ENCODE measurements at places on chromosomes 12 and 14.

DNA sequence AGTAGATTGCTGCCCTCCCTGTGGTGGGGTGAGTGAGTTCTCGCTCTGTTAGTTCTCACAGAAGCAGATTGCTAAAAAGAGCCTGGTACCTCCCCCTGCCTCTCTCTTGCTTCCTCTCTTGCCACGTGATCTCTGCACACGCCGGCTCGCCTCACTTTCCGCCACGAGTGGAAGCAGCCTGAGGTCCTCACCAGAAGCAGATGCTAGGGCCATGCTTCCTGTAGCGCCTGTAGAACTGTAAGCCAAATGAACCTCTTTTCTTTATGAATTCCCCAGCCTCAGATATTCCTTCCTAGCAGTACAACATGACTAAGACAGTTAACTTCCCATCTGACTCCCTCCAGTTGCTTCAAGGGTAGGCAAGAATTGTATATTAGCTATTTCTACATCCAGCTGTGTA, 76.2 kb downstream of the ETV6 start:
- DNase-seq = no peak

DNA sequence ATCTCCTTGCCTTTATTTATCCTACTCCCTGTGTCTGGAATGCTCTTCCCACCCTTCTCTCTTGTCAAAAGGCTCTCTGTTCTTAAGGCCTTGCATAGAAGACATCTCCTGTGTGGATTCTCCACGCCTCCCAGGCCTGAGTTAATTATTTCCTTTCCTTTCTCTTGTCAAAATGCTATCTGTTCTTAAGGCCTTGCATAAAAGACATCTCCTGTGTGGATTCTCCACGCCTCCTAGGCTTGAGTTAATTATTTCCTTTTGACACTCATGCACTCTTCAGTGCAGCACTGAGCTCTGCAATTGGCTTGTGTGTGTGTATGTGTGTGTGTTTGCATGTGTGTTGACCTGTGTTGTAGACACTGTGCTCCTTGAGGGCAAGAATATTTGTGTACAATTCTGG, 52.1 kb upstream of the DCD start:
- DNase-seq = no peak

DNA sequence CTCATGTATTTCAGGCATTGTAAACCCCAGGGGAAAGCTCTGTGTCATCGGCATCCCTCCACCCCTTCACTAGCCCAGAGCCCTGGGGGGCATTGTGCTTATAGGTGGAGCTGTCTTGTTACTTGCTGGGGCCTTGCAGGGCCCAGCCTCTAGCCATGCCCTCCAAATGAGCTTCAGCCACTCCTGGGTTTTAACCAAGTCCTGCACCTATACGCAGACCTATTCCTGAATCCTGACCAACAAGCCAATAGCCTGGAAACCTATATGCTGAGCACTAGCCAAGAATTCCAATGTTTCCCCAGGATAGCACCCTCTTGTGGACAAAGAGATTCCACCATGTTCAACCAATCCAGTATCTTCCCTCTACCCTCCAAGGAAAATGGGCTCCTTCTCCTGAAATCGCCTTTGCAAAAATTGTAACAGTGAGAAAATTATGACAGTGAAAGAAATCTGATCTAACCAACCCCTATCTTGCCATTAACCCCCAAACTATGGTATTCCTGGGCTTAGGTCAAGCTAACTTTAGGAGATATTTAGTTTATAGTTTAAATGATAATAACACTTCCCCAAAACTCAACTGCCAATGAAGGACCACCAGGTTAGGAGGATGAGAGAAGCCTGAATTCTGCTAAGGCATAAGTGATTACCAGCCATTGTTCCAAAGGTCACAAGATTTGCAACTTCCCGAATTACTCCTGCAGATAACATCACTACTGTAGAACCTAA, 55.5 kb downstream of the TTC7B start:
- no peak for DNase-seq

GRCh38 chr12:64461634-64462414, 9.9 kb downstream of the TBK1 start:
- DNase-seq = no peak

GRCh38 chr12:57227315-57228115, 2.0 kb upstream of the SHMT2 start:
- no peak for DNase-seq

All from GM12864 (cell line).